ENCODE measurements at places on chromosomes 2 and 18. TPM values are rescaled to one million over a fixed set of nuclear protein-coding genes. Genes with fewer than 3 reads are reported as not detected.

PARD6G gene
- total RNA-seq: 7.1 TPM

POTEC gene
- not detected for total RNA-seq

RTP5 gene
- total RNA-seq: 5.2 TPM

CAPN14 gene
- total RNA-seq: 0.98 TPM

HOXD12 gene
- total RNA-seq: not detected

Data from temporal lobe (tissue), 4 donors.